ENCODE measurements at places on chromosomes 5 and 9.

DNA sequence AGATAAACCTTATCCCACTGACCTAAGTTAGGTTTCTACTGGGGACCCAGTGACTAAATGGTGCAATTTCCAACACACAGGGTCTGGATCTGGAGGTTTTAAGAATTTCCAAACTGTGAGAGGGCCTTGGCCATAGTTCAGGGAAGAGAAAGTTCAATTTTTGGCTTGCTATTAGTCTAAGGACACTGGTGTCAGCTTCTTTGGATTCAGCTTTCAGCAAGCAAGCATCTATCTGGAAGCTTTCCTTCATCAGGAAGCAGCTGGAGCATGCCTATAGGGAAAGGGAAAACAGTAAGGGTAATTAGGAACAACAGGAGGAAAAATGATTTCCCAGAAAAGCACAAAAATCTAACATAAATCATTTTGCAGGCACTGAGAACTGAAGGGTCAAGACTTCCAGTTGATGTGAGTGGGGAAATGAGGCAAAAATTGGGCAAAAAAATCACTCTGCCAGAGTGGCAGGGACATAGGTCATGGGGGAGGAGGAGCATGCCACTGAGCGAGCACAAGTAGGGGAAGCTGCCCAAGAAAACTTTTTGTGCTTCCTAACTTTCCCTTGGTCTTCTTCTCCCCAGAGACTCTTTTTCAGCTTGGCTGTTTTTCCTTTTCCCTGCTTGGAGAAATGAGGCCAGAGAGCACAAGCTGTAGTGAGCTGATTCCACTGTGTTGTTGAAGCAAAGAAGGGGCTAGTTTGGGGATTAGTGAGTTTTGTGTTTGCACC, 299.6 kb downstream of the FGF10 start:
- no peak for DNase-seq

DNA sequence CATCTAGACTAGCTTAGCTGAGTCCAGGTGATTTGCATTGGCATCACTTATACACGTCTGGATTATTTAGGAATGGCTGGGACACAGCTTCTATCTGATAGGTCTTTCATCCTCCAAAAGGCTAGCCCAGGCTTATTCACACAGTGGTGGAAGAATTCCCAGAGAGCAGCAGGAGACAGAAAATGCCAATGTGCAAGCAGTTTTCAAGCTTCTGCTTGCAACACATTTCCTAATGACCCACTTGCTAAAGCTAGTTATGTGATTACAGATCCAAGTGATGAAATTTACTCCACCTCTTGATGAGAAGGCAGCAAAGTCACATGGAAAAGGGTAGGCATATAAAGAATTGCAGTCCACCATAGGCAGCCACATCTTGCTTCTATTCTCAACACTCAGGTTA, 44.2 kb upstream of the MAST4 start:
- DNase-seq, result no peak

GRCh38 chr9:107870927-107871680, 381.5 kb upstream of the KLF4 start:
- no peak for DNase-seq

DNA sequence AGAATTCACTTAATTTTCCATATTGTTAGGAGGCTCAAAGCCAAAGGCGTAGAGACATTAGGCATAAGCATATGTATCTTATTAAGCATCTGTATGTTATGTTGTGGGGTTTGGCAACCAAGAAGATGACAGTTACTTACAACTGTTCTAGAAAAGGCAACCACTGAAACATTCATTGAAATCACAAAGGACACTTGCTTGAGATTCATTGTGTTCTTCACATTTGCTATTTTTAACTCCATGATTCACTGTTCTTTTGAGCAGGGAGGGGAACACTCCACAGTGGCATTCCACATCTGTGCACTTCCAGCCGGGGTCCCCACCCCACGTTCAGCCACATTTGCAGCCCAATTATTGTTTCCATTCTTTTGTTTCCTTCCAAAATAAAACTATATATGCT, 107.1 kb downstream of the PALM2AKAP2 start:
- DNase-seq, result no peak

- DNase-seq, result no peak
These were observed 27.5 kb upstream of the EFNA5 start for GRCh38 chr5:107698286-107698685.

GRCh38 chr5:122405751-122406150, 93.7 kb downstream of the SNCAIP start:
- no peak for DNase-seq

DNA sequence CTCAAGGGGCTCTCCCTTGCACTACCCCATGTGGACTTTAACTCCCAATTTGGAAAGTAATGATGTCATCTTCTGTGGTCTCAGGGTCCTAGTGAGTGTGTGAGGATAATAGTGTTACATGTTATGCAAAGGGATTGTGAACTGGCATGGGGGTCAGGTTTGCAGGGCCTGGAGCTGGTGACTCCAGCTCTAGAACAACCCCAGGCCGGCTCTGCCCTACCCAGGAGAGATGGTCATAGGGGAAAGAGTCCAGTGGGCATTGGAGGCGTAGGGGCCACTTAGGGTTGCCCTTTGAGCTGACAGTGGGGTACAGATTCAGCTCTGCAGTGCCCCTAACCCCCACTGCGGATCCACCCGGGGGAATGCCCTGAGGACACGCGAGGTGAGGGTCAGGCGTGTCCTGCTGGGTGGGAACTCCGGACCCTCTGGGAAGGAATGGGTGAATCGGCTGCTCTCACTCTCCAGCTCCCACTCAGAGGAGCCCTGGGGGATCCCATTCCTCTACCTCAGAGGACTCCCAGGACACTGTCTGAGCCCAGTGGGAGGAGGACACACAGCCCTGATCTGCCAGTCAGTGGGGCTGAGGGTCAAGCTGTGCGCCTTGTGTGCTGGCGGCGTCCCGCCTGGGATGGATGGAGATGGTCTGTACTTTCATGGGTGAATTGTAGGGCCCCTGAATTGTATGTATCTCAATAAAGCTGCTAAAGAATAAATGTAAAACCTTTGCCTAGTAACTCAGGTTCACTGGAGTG, 2.5 kb upstream of the NKD2 start:
- no peak for DNase-seq

DNA sequence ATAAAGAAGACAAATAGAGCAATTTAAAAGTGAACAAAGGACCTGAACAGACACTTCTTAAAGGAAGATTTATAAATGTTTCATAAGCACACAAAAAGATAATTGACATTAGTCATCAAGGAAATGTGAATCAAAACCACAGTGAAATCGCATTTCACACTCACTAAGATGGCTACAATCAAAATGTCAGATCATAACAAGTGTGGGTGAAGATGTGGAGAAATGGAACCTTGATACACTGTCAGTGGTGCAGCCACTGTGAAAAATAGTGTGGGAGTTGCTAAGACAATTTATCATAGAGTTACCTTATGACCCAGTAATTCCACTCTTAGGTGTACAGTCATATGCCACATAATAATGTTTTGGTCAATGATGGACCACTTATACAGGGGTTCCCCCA, 54.5 kb upstream of the HTR4 start:
- DNase-seq, result no peak

- DNase-seq, result no peak
These were observed 13.0 kb upstream of the SH3RF2 start for GRCh38 chr5:145923405-145923804.

GRCh38 chr5:148880696-148881095, 54.3 kb downstream of the ADRB2 start:
- DNase-seq, result no peak

DNA sequence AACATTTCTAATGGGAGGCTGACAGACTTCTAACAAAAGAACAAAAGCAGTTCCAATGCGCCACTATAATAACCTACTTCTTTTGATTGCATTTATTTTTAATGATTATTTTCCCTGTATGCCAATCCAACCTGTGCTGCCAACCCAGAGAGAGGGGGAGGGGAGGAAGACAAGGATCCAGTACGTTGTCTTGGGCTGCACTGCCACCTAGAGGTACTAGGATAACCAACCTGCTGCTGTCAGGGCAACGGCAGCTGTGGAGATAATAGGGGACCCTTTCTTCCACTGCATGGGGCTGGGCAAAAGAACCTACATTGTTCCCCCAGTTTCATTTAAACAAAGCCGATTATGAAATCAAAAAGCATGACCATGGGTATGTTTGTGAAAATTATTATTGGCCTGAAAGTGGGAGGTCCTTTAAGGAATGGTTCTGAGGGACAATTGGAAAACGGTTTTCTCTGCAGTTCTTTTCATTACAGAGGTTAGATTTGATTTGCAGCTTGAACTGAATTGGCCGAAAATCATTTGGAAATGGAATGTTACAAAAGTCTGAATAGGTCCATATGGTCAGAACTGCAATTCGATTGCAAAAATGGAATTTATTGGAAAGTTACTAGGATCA, 101.3 kb downstream of the RASEF start:
- peak; percentile 11 for DNase-seq

- no peak for DNase-seq
These were observed 91.0 kb upstream of the GNAQ start for GRCh38 chr9:78122631-78123030.

DNA sequence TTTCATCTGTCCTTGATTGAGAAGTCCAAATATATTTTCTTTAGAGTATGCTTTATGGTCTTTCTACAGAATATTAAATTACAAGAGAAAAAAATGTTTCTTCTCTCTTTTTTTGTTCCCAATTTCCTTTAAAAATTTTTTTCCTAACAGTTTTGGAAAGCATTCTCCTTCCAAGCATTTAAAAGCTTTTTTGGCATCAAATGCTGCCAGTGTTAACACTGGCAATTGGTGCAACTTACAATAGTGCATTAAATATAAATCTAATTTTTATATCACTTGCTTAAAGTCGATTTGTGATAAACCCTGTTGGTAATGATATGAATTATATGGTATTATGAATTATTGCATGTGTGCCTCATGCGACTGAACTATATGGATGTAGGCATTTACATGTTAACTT, 165.9 kb upstream of the ELL2 start:
- no peak for DNase-seq

DNA sequence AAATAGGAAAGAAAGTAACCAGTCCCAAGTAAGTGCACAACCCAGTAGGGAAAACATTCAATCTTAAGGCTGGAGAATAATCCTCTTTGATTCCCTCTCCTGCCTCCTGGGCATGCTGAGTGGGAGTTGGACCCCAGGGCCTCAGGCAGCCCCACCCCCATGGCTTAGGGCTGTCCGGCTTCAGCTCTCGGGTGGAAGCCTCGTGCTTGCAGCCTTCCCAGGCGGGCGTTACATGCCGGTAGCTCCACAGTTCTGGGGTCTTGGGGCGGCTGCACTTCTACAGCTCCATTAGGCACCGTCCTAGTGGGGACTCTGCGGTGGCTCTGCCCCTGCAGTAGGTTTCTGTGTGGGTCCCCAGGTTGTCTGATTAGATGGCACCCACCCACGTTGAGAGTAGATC, 10.1 kb downstream of the GLIPR2 start:
- no peak for DNase-seq

DNA sequence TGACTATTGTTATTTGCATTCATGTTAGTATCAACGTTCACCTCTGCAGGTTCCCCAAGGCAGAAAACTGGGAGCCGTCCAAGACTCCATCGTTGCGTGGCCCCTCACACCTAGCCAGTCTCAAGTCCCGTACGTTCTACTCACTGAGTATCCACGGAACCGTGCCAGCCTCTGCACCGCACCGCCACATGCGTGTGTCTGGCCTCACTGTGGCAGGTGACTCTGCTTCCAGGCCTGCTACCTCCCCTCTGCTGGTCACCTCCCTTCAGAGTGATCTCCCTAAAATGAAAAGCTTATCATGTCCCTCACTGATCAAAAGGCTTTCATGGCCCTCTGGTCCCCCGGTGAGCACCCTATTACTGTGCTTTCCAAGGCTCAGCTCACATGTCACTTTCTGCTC, 108.1 kb downstream of the GABBR2 start:
- no peak for DNase-seq

DNA sequence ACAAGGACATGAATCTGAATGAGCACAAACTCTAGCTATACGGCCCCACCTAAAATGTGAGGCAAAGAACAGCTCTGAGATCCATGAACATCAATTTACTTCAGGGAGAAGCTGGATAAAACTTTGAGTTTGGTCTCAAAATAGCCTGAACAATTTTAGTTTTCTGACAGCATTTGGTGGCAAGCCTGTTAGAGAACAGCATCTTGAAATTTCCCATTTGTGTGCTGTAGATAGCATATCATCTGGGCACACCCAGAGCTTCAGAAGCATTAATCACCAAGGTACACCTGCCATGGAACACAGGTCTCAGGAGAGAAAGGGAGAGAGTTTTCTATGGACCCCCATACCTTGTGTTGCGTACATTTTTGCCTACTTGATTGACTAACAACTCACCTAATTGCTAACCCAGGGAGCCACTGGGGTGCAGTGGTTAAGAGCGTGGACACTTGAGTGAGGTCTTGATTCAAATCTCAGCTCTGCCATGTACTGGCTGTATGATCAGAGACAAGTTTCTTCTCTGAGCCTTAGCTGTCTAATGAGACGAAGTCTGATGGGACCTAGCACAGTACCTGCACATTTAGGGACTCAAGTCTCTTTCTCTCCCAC, 264.9 kb downstream of the PIK3R1 start:
- DNase-seq, result no peak

GRCh38 chr9:29969856-29970647, 2396.8 kb upstream of the C9orf72 start:
- DNase-seq, result no peak

- no peak for DNase-seq
These were observed 5.0 kb upstream of the PPP2R2B start for GRCh38 chr5:146883511-146883910.

GRCh38 chr9:33125871-33126823, 41.0 kb downstream of the B4GALT1 start:
- no peak for DNase-seq

DNA sequence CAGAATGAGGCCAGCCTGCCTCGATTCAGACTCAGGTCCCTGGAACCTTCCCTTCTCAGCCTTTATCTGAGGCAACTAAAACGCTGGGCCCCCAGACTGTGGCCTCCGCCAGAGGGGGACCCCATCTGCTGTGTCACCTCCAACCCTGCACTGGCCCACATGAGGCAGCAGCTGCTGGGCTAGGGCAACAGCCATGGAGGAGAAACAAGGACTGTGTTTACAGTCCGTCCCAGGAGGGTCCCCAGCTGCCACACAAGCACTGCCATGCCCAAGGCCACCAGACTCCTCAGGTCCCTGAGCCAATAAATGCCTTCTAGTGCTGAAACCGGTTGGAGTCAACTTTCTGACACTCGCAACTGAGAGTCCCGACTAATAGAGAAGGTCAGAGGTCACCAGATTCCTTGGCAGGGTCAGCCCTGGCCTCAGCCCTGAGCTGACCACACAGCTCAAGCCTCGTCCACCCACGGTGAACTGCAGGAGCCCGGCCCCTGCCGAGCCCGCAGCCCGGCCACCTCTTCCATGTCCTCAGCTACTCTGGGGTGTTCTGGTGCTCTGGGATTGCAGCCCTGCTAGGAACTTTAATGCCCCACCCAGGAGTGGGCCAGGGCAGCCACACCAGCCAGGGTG, 77.0 kb downstream of the ZNF354C start:
- no peak for DNase-seq

DNA sequence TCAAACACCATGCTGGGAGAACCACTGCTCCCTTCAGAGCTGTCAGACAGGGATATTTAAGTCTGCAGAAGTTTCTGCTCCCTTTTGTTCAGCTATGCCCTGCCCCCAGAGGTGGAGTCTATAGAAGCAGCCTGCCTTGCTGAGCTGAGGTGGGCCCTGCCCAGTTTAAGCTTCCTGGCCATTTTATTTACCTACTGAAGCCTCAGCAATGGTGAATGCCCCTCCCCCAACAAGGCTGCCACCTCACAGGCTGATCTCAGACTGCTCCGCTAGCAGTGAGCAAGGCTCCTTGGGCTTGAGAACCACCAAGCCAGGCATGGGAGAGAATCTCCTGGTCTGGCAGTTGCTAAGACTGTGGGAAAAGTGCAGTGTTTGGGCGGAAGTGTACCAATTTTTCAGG, 205.5 kb upstream of the PTGER4 start:
- DNase-seq, result no peak
